Endodermal cell (in vitro differentiated cells): ENCODE measurements at places on chromosomes 1 and 21. TPM values are rescaled to one million over a fixed set of nuclear protein-coding genes. Genes with fewer than 3 reads are reported as not detected.
A peak's percentile ranks its signal among the peaks of the same experiment; 100 is the strongest.

DNA sequence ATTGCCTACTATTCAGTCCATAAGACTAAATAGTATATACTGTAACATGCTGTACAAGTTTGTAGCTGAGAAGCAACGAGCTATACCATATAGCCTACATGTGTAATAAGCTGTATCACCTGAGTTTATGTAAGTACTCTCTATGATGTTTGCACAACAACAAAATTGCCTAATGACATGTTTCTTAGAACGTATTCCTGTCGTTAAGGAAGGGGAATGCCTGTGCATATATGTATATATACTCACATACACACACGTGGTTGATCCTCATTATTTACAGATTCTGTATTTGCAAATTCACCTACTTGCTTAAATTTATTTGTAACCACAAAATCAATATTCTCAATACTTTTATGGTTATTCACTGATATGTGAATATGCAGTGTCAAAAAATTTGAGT lies 215.6 kb downstream of the GPR52 start:
- DNase-seq: no peak

DNA sequence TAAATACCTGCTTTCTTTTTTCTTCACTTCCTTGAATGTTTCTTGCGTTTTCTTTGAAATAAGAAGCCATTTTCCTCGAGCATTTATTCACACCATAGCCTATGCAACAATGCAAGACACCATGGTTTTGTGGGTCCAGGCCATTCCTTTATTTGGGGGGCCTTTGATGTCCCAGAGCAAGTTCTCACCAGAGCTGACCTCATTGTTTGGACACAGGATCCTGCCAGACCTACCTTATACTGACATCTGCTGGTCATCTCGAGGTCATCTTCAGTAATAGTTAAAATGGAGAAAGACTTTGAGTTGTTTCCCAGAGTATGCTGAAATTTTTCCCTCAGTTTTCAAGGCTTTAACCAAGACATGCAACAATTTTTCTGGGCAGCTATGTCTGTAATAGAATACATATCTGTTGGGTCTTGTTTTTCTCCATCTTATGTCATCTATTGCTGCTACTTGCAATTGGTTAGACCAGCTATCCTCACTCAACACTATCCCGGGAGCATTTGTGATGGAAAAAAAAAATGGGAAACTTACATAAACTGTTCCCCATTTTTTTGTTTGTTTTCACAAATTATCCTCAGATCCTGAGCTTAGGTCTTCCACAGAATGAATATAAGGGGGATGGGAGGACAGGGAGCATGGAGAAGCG lies 34.0 kb upstream of the BACE2 start:
- DNase-seq: peak; percentile 57

- no peak for DNase-seq
Observed at GRCh38 chr1:115127539-115127938, 38.2 kb upstream of the TSPAN2 start.

DNA sequence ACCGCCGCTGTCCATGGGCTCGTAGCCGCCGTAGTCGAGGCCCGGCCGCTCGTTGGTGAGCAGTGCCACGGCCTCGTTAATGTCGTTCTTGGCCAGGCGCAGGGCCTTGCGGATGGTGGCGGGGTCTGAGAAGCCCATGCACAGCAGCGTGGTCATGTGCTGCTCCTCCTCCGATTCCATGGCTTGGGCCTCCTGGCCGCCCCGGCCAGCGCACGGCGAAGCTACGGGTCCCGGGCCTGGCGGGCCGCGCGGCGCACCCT lies 300 bp downstream of the USP24 start:
- peak; percentile 84 for DNase-seq

DNA sequence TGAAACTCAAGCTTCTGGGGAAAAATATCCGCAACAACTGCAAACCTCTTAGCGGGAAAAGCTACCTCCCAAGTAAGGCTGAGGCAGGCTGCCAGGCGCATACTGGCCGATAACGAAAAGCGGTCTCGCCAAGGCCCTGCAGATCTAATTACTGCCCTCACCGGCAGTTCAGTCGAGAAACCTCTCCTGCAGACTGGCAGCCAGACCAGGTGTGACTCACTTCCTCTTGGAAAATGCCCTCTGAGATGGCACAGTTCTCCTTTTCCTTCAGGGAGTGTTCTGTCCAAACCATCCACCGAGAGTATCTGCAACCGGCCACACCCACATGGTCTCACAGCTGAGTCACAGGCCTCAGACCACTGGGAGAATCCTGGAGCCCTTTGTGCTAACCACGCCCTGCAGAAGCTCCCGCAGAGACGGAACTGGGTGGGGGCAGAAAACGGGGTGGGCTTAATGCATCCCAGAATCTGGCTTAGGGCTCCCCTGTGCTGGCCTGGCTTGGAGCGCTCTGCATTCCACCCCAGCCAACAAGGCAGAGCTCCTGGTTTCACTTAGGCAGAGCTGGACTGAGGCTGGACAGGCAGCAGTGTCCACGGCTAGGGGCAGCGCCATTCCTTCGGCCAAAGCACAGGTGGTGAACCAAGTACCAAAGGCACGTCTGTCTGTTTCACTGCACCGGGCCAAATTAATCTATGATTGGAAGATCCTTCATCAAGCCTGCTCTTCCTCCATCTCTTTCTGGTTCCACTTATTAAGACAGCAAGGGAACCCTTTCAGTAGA lies 1.2 kb downstream of the S100A10 start:
- DNase-seq: peak; percentile 90

DNA sequence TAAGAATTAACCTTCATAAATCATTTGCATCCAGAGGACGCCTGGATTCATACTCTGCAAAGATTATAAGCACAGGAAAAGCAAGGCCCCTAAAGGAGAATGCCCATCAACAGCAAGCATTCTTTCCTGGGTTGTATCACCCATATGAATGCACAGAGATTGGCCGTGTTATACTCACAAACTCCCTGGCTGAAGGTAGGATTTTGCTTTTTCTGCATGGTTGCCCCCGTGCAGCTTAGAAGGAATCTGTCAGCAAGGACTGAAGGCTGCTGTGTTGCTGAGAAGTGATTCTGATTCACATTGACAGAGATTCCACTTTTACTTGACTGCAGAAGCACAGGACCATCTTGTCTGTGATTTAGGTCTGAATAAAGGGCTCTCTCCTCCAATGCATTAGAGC lies 283.0 kb downstream of the LRRIQ3 start:
- DNase-seq: no peak

GRCh38 chr1:18324246-18324645 lies 156.5 kb upstream of the KLHDC7A start:
- DNase-seq: peak; percentile 86

FCRL1 gene
- not detected in 3 replicates for total RNA-seq

VHLL gene
- total RNA-seq: not detected in 2 replicates

AADACL3 gene
- 0.24 and 0.43 TPM in 2 replicates for total RNA-seq

LENEP gene
- 1.4 and 2.0 TPM in 2 replicates for total RNA-seq
